Endothelial cell of coronary artery (primary cell): ENCODE measurements at places on chromosomes 12 and 14. TPM values are rescaled to one million over a fixed set of nuclear protein-coding genes. Genes with fewer than 3 reads are reported as not detected.

Gene KRT78
- total RNA-seq: not detected in 2 replicates

Gene MYO1A
- under 0.01 TPM in 1 of 2 replicates, not detected in the other for total RNA-seq

Gene CLBA1
- total RNA-seq: 5.2 and 6.8 TPM in 2 replicates

Gene KLRD1
- 0.09 TPM in 2 replicates for total RNA-seq

Gene SPPL3
- total RNA-seq: 4.4 and 7.6 TPM in 2 replicates

Gene OTOGL
- total RNA-seq: 1.4 and 1.9 TPM in 2 replicates

Gene TMEM63C
- 0.72 and 0.75 TPM in 2 replicates for total RNA-seq
